Fibroblast of skin of right biceps (primary cell): ENCODE measurements at places on chromosomes 12 and 14.

- DNase-seq: no peak
Measured at GRCh38 chr14:46964378-46964777, 312.8 kb upstream of the RPL10L start.

DNA sequence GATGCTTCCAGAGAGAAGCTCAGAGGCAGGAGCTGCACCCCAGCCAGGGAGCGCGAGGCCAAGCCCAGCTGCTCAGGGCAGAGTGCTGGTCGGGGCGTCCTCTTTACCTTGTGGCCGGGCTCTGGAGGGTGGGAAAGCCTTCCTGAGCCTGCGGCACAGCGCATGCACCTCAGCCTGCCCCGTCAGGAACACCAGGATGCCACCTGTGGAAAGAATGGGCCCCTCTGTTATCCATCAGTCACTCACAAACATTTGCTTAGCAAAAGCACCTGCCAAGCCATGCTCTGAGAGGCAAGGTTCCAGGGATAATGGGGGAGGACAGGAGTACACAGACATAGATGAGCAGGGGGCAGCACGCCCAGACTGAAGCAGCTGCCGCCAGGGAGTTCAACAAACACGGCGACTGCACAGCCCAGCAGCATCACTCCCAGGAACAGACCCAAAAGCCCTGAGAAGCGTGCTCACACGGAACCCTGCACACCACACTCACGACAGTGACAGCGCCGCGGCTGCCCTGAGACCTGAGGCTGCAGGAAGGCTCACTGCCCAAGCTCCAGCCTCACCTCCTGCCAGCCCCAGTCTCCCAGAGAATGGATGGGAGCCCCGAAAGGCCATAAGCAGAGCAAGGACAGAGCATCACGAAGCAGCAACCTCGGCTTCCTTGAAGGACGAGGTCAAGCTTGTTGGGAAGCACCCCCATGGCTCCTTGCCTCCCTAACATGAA, 21.8 kb downstream of the DHX37 start:
- no peak for DNase-seq

GRCh38 chr12:108297895-108298760, 41.0 kb downstream of the CMKLR1 start:
- no peak for DNase-seq

DNA sequence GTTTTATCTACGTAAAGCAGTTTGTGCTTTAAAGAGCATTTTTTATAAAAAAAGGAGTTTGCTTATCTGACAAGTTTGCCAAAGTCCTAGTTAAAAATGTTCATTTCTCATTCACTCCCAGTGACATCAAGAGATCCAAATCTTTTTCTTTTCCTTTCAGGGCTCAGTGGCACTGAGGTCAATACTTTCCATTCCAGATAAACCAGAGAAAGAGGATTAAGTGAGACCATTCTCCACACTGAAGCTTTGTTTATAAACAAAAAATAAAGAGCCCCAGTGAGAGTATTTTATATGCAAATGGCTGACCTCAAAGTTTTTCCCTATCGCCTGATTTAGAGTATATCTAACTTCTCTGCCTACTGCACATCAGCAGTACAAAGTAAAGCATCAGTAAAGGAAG, 199.8 kb downstream of the ALG10B start:
- DNase-seq: no peak

DNA sequence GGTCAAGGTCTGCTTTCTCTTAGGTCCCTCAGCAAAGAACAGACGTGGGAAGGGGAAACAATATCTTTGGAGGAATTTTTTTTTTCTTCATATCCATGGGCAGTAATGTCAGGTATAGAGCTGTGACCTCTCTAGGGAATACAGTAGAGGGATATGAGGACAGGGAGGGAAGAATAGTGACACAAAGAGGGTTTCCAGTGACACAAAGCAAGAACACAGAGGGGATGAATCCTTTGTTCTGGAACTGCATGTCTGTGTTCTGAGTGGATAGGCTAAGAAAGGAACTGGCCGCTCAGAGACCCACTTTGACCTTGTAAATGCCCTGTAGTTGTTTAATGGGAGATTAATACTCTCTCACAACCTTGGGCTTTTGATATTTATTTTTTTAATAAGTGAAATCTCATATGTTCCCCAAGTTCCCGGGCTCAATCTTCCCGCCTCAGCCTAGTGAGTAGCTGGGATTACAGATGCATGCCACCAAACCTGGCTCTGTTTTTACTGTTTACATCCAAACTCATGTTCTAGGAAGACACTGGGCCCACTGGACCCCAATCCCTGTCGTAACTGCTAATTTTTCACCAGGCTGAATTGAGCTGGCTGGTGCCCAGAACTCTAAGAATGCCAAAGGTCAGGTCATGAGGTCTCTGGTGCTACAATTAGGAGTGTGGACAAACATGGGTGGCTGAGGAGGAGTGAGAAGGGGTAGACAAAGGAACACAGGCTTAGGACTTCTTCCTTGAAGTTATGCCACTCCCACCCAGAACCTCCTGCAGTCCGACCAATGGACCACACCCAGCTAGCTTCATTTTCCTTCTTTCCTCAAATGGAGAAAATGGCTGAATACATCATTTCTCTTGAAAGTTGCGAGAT, 9.1 kb upstream of the PLEKHH1 start:
- no peak for DNase-seq

DNA sequence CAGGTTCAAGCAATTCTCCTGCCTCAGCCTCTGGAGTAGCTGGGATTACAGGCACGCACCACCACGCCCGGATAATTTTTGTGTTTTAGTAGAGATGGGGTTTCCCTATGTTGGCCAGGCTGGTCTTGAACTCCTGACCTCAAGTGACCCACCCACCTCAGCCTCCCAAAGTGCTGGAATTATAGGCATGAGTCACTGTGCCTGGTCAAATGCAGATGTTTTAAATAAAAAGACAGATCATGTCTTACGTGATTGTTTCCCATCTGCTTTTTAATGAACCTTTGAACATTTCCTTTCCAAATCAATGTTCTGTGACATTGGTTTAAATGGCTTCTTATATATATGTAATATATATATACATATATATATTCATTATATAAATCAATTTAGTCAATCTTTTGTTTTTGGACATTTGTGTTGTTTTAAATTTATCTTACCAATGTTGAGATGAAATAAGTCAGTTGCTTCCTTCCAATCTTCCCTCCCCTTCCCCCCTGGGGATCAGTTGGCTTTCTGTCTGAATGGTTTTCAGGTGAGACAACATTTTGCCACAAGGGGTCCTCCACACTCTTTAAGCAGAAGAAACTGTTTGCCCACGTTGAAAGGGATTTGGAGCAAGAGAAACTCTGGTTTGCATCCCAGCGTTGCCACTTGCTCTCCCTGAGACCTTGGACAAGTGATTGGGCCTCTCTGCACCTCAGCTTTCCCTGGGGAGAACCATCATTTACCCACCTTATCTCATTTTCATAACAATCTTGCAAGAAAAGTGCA, 47.6 kb upstream of the RBM19 start:
- DNase-seq: peak; percentile 69

GRCh38 chr12:83404521-83404920, 717.8 kb downstream of the TMTC2 start:
- DNase-seq: peak; percentile 3

DNA sequence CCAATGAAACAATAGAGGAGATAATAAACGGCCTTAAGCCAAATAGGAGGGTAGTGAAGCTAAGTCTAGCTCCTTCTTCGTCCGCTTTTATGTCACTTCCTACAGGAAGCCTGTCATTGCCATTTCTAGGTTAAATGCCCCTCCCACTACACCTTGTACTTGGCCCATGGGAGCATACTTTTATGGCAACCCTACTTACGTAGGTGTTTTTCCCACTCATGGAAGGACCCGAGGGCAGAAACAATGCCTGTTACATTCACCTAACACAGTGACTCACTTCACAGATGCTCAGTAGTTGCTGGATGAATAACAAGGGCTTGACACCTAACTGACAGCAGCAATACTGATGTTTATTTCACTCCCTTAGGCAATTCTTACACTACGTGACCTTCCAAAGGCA, 44.5 kb downstream of the ALKBH1 start:
- no peak for DNase-seq
